AG10803 (cell line): ENCODE measurements at places on chromosomes 1 and 21.

- DNase-seq, result peak; percentile 78
Observed at GRCh38 chr1:85581802-85582686, 1.5 kb downstream of the CCN1 start.

- DNase-seq, result no peak
Observed at GRCh38 chr21:14535702-14536101, 10.4 kb downstream of the SAMSN1 start.

DNA sequence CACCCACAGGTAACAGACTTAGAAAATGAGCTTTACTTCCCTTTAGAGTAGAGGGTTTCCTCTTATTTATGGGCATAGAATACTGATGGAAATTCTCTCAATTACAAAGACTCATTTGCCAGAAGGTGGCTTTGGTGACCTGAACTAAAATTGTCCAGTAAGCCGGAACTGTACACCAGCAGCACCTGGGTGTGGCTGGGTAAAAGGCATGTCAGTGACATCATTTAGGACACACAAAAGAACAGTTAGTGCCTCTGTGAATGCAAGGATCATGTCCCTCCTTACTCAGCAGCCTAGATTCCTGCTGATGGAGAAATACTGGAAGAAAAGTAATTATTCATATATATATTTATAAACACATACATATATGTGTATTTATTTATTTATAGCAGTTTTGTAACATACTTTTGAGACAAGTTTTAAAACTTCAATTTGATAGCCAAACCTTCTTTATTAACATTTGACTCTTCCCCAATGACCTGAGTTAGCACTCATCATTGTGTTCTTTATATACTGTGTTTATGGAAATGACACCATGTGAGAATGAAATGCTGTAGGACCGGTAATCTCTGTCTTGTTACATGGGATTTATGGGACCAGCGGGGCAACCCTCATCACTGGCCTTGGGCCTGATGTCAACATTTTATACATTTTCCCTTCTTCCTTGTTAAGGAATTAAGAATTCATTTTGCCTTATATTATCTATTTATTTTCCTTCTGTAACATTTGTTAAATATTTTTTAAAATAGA is 274.4 kb downstream of the BRINP2 start:
- no peak for DNase-seq

DNA sequence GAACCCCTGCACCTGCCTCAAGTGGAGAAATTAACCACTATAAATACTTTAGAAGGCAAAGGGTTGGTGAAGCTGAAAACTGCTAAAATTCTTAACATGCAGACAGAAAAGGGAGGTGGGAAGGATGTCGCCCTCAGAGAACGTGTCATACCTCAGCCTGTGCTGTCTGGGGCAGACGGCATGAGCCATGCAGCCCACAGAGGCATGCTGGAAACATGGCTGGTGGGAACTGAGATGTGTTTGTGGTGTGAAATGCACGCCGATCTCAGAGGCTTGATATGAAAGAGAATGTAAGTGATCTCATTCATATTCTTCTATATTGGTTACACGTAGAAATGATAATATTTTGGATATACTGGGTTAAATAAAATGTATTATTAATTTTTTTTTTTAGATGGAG is 16.3 kb downstream of the AGPAT3 start:
- no peak for DNase-seq

DNA sequence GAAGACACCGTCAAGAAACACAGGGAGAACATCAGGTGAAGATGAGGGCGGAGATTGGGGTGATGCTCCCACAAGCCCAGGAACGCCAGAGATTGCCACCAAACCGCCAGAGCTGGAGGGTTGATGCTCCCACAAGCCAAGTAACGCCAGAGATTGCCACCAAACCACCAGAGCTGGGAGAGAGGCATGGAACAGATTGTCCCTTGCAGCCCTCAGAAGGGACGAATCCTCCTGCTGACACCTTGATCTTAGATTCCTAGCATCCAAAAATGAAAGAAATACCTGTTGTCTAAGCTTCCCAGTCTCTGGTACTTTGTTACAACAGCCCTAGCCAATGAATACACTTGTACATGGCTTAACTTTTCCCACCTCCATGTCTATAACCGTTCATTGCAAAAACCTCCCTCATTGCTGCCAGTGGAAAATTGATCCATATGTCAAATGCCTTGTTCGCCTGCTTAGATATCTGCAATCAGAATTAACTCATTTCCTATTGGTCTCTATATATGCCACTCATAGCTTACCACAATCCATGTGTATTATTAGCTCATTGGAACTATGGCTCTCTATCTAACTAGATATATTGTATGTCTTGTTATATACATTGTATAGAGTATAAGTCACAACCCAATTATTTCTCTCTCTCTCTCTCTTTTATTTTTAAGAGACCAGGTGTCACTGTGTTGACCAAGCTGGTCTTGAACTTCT is 127.4 kb downstream of the ADSS2 start:
- no peak for DNase-seq

DNA sequence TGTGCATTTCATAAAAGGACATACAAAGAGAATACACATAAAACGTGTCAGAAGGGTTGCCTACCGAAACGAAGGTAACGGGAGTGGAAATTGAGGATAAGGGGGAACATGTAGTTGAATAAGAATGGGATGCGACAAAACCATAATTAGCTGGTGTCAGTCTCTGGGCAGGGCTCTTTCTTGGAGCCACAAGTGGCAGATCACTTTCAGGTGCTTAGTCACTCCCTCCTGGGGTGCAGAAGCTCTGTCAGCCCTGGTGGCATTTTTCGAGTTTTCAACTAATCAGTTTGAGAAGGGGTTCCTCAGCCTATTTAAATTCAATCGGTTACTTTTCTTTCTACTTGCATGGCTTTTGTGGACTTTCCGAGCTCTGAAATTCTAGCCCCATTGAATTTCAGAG is 133.9 kb upstream of the IGSF21 start:
- DNase-seq, result no peak

DNA sequence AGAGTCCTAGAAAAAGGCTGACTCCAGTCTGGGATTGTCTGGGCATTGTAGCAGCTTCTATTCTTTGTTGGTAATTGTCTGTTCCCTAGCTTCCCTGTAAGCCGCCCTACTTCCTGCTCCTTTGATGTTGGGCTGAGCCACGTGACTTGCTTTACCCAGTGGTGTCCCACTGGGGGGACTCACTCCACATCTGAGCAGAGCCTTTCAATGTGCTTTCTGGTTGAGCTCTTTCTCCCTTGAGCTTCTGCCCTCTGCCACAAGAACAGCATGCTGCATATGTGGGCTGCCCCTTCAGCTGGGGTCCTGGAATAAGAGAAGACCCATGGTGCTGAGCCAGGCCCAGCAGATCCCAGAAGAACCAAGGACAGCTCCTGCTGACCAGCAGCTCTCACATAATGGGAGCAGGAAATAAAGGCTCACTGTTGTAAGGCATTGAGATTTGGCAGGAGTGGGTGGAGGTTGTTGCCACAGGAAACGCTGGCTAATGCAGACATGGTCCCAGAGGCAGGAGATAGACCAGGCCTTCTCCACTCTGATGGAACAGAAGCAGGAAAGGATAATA is 276.3 kb upstream of the GJB5 start:
- no peak for DNase-seq

GRCh38 chr21:37432710-37433455 is 66.3 kb downstream of the DYRK1A start:
- no peak for DNase-seq

DNA sequence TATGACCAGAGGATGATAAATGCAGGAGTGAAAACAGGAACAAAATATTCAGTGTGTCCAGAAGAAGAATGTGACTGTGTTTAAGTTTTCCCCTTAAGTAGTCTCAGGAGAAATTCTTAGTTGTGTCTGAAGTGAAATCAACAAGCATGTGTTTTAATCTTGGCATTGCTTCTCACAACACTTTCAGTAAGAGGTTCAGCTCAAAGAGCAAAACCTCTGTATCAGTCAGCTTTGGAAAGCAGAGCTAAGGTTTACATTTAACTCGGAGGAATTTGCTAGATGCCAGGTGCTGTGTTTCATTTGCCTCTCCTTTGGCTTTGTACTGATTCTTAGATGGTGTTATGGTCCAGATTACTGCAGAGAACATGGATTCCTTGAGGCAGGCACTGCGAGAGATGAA is 28.6 kb downstream of the CC2D1B start:
- DNase-seq, result no peak

GRCh38 chr21:41258617-41259016 is 58.0 kb upstream of the FAM3B start:
- DNase-seq, result no peak

GRCh38 chr1:25501235-25502058 is 42.0 kb upstream of the LDLRAP1 start:
- peak; percentile 76 for DNase-seq

- no peak for DNase-seq
Observed at GRCh38 chr1:56938646-56939045, 27.2 kb downstream of the C8B start.

- DNase-seq, result peak; percentile 57
Observed at GRCh38 chr1:16088996-16089395, 15.5 kb upstream of the FAM131C start.

DNA sequence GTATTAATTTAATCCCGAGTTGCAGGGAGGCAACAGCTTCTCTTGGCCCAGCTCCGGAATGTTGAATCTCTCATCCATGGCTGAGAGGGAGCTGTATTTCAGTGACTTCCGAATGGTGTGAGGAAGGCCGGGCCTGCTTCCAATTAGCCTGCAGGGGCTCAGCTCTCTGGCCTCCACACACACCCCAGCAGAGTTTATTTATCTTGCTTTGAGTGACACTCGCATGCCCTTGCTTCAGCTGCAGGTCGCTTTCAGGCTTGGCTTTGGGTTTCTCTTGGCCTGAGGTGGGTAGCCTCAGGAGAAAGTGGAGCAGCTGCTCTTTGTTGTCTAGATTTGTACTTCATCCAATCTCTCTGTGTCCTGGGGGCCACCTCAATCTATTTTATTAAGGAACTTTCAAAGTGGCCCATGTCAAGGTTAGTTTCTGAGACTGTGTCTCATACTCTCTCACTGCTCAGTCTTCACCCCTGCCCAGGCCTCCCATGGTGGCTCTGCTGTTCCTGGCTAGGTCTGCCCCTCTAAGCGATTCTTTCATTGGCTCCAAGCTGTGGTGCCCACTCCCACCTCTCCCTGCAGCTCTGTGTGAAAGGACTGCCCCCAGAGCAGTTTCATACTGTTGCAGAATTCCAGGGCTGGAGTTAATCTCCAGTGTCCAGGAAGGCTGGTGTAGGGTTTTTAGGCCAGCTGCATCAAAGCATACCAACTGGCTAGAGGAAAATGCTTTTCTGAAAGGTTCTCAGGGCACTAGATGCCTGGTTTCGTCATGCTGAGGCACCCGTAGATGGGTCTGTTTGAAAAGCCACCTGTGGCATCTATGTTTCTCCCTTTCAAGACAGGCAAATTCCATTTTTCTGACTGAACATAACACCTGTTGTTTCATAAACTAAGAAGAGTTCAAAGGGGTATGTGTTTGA is 153.5 kb downstream of the PLXNA2 start:
- DNase-seq, result peak; percentile 76
